COR-L47 (cell line): ENCODE measurements at places on chromosomes 7 and 10.

- DNase-seq = no peak
Measured at GRCh38 chr10:29469481-29470354, 165.1 kb downstream of the SVIL start.

GRCh38 chr7:18064242-18064838, 36.7 kb upstream of the PRPS1L1 start:
- DNase-seq = no peak

GRCh38 chr10:102455893-102456471, 4.6 kb upstream of the C10orf95 start:
- no peak for DNase-seq

GRCh38 chr10:93392121-93392520, 90.0 kb downstream of the MYOF start:
- no peak for DNase-seq

DNA sequence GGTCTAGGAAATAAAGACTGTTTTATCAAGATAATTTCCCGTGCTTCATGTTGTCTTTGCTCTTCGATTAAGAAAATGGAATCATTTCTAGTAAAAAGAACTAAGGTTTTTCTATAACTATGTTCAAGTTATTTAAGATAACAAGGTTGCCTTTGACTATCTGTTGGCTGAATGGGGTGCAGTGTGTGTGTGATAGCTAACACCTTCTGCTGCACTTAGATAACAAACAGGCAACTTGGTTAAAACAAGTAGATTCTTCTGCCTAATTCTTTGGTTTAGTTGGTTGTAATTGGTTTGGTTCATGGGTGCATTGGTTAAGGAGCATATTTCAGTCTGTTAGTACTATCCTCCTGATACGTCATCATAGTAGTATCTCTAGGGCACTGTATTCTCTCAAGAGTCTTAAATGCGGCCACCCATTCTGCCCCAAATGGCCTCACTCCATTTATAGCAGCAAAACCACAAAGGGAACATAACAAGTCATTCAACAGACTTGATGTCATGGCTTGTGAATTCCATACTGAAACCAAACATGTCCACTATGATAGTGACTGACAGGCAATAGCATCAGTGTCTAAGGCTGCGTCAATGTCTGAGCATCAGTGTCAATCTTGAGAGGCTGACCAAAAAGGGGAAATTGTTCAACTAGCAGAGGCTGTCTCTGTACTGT, 55.7 kb downstream of the CCDC3 start:
- DNase-seq = no peak

- peak; percentile 26 for DNase-seq
Measured at GRCh38 chr7:126840869-126841268, 411.9 kb downstream of the GRM8 start.

DNA sequence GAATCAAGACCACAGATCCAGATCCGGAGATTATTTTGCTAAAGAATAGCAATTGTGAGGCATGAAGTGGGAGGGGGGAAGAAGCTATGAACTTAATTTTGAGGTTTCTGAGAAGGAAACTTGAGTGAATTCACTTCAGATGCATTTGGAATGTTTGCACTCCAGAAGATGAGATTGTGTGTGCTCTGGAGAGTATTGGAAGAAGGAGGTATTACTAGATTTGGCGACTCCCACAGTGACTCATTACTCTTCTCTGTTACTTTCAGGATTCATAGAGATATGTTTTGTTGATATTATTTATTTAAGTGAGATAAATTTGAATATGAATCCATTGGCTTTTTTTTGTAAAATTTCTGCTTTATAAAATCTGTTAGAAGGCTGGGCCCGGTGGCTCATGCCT, 80.7 kb downstream of the ANKRD30A start:
- DNase-seq = no peak

DNA sequence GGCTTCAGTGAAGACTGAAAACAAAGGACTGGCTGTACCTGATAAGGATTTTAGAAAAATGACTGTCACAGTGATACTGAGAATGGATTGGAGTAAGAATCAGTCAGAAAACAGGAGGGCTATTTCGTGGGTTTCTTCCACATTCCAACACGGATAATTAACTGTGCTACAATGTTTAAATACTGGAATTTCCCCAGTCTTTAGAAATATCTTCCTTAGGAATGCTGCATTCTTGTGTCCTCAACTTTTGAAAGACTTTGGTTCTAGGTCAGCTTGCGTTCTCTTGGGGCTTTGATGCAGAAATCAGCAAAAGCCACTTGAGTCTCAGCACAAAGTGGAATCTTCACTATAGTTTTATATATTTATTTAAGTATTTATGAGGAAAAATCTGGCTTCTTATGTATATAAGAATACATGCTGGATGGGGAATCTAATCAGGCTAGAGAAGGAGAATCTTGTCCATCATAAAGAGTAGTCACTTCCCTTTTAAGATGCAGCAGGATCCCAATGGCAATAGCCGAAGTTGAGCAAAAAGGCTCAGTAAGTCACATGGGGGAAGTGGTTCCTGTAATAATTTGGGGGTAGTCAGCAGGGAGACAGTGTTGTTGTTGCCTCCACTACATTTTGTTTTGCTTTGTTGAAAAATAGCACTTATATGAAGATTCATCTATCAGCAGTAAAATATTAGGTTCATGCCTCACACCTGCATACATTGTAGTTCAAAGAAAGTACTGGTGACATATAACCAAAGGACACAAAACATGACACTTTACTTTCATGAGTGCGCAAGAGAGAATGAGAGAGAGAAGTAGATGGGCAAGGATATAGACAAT, 86.0 kb downstream of the CH25H start:
- no peak for DNase-seq

DNA sequence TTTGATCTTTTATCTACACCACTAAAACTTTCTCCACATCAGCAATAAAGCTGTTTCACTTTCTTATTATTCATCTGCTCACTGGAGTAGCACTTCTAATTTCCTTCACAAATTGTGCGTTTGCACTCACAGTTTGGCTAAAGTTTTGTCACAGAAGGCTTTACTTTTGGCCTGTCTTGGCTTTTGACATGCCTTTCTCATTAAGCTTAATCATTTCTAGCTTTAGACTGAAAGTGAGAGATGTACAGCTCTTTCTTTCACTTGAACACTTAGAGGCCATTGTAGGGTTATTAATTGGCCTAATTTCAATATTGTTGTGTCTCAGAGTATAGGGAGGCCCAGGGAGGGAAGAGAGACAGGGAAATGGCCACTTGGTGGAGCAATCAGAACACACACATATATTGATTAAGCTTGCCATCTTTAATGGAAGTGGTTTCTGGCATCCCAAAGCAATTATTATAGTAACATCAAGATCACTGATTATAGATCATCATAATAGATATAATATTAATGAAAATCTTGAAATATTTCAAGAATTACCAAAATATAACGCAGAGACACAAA, 512.5 kb downstream of the ETV1 start:
- DNase-seq = no peak

DNA sequence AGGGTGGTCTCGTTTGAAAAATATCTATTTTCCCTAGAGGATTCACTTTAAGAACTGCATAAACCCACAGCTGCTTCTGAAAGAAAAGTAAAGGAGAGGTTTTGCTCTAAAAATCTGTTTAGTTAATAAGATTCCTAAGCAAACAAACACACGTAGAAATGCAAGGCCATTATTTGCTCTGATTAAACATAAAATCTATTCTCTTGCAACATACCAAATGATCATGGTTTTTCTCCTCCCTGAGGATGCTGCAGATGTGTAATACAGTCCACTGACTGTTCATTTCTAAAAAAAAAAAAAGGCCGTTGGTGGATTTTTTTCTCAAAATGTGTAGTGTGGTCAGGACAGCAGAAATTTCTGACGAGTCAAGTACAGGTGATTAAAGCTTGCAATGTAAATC, 98.6 kb downstream of the BUB3 start:
- no peak for DNase-seq

DNA sequence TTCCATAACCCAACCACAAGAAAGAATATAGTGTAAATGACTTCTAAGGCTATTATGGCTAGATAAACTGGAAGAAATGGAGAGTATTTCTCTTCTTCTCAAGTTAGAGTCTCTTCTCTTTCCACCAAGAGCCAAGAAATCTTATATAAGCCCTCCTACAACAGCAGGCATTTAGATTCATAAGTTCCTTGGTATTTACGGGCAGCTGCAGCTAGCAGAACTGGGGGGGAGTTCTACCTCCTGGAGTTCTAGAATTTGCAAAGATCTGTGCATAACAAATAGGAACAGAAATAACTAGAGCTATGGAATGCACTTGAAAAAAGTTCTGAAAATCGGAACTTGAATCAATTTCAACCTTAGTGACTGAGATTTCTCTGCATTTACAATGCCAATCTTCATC, 715.2 kb upstream of the GRM3 start:
- DNase-seq = no peak

DNA sequence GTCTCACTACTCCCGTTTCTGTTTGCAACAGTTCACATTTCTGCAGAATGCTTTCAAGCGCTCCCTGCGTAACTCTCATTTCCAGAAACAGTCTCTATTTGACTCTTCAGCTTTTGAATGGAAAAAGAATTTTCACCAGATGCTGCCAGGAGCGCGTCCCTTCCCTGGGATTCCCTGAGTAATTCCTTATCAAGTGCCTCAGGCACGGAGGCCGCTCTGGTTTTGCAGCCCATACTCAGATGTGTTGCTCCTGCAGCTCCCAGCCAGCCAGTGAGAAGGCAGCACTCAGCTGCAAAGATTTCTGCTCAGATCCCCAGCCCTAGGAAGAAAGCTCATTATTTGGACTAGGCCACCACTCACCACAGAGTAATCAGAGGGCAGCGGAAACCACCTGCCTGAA, 161.1 kb upstream of the CHST15 start:
- DNase-seq = no peak

GRCh38 chr7:6015917-6016652, 7.0 kb downstream of the AIMP2 start:
- no peak for DNase-seq

GRCh38 chr10:34241226-34242000, 573.7 kb downstream of the PARD3 start:
- no peak for DNase-seq

- no peak for DNase-seq
Measured at GRCh38 chr10:121526801-121527221, 71.4 kb downstream of the FGFR2 start.

- DNase-seq = peak; percentile 13
Measured at GRCh38 chr10:52644373-52645186, 128.0 kb downstream of the MBL2 start.

DNA sequence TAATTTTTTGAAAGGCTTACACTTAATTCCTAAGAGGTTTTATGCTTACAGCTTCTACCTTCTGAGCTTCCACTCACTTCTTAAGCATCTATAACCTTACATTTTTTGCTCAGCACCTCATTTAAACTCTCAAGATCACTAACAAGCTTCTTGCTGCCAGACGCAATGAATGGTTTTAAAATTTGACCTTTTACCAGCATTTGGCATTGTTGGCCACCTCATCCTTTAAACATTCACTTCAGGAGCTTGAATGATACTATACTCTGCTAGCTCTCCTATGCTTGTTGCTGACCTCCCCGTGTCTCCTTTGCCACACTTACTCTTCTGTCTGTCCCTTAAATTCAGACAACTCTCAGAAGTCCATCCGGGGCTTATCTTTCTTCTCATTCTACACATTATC, 37.7 kb upstream of the ODAD2 start:
- DNase-seq = no peak

DNA sequence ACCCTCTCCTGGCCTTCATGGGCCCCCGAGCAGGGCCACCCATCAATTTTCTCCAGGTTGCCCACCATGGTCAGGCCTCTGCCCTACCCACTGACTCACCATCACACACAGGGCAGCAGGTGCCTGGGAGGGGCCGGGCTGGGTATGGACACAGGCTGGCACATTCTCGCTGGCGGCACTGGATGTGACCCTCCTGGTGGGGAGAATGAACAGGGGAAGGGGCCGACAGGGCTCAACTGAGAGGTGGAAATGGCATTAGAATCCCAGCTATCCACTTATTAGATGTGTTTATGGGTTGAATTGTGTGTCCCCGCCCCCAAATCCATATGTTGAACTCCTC, 16.4 kb downstream of the KCP start:
- DNase-seq = no peak

- no peak for DNase-seq
Measured at GRCh38 chr7:47327346-47327697, 254.6 kb downstream of the TNS3 start.

DNA sequence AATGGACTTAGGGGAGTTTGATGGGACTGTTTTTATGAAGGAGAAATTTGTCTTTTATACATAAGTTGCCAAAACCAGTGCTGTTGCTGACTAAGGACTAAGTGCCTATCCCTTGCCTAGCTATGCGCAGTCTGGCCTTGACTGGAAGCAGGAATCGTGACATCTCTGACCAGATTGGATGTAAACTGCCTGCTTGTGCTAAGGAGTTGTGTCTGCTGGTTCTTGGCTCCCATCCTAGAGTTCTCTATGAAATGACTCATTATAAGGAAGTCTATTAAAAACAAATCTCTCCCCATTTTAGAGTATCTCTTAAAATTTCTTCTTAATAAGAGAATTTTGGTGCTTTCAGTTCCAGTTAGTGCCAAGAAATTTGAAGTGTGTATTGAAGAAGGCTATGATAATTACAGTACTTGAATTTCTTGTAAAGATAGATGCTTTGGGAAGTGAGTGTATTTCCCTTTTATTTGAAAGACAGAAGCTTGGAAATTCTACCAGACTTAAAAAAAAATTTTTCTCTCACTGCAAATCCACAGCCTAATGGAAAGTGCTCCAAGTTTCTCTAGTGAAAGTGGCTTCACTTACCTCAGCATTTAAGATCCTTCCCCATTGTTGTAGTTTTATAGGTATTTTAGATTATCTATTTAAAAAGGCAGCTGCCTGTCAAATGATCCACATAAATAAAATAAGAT, 77.6 kb downstream of the BICC1 start:
- no peak for DNase-seq

GRCh38 chr10:86446440-86446839, 75.2 kb downstream of the WAPL start:
- no peak for DNase-seq

- DNase-seq = no peak
Measured at GRCh38 chr10:51768886-51769465, 69.6 kb upstream of the CSTF2T start.

- DNase-seq = no peak
Measured at GRCh38 chr10:14481752-14482151, 151.0 kb upstream of the FRMD4A start.

DNA sequence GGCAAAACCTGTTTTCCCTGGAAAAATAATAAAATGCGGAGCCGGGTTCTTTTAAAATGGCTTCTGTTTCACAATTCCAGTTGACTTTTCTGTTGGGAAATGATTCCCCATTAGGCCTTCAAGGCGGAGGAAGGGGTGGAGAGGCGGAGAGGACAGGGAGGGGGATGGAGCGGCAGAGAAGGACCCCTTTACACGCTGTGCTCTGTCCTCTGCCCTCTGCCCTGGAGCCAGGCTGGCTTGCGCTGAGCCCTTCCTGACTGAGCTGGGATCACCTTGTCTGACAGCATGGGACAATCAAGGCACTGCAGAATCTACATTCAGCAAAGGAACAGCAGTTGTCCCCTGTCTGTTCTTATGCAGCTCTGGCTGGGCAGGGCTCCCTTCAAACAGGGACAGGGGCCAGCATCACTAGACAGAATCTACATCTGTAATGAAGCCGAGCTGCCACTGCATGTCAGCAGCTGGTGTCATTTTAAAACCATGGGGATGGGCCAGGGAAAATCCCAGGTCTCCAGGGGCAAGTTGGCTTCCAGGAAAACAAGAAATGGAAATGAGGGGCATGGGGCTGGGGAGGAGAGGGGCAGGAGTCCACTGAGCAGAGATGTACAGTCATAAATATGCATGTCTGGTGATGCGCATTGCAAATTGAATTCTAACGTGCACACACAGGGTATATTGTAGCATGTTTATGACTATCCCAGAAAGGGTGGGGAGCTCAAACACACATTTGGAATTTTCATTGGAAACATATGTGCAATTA, 120.0 kb downstream of the MKX start:
- no peak for DNase-seq

- no peak for DNase-seq
Measured at GRCh38 chr10:28585076-28585475, 52.2 kb downstream of the WAC start.
